ENCODE measurements at places on chromosomes 5 and 9.

GRCh38 chr9:122403381-122404000, 32.7 kb downstream of the PTGS1 start:
- no peak for DNase-seq

DNA sequence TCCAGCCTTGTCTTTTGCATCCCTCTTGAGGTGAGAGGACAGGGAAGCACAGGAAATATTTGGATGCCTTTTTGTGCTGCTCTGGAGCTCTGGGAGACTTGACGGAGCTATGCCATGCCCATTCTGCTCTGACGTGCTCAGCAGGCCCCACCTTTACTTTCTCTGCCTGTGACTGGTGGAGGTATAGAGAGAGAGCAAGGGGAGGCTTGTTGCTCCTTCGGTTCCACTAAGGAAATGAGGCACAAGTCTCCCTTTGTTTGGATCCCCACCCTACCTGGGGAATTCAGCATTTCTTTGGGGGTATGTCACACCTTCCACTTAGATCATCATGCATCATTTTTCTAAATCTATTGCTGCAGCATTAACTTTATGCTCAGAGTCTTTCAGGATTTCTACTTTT, 121.8 kb upstream of the CNTLN start:
- no peak for DNase-seq

DNA sequence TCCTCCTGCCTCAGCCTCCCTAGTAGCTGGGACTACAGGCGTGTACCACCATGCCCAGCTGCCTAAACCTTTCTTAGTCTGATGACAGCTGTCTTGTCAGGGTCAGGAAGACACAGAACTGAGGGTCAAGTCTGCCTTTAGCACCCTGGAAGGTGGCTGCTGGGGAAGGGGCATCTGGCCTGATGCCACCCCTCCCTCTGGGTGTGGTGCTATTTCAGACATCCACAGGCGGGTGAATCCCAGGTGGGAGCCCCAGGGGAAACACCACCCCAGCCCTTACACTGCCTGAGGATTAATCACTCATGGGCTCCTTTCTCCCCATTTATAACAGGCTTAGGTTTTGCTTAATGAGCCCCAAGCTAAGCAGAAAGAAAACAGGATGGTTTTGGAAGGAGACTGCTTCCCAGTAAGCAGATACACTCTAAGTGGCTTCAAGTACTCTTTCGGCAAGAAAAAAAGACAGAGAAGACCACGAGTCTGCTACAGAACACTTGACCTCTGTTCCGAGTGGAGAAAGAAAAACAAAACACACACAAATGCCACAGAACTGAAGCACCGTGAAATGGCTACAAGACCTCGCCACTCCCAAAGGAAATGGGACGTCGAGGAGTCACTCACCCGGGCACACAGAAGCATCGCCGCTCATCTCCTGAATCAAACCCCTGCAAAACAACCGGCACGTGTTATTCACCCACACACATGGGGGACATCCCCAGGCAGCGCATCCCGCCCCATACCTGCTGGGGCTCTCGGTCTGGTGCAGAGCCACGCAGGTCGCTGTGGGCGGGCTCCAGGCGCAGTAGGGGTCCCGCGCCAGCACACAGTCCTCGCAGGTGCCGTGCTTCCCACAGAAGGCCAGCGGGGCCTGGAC, 62.4 kb downstream of the SECISBP2 start:
- DNase-seq = no peak

GRCh38 chr5:38046103-38046502, 206.3 kb upstream of the GDNF start:
- DNase-seq = no peak

DNA sequence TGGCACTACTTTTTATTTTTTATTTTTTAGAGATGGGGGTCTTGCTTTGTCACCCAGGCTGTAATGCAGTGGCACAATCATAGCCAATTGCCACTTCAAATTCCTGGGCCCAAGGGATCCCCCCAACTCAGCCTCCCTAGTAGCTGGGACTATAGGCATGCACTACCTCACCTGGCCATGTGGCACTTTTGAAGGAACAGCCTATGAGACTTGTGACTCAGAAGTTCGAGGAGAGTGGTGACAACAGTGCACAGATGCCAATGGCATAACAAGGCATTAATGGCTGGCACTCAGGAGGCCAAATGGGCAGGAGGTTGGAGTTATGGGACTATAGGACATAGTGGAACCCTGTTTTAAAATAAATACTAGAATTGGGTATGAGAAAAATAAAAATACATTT, 33.7 kb downstream of the ANKRD31 start:
- DNase-seq = no peak

- DNase-seq = peak; percentile 2
These were observed 524.2 kb upstream of the DAB2 start for GRCh38 chr5:39948867-39949468.

GRCh38 chr5:112863549-112863948, 2.5 kb downstream of the SRP19 start:
- no peak for DNase-seq

DNA sequence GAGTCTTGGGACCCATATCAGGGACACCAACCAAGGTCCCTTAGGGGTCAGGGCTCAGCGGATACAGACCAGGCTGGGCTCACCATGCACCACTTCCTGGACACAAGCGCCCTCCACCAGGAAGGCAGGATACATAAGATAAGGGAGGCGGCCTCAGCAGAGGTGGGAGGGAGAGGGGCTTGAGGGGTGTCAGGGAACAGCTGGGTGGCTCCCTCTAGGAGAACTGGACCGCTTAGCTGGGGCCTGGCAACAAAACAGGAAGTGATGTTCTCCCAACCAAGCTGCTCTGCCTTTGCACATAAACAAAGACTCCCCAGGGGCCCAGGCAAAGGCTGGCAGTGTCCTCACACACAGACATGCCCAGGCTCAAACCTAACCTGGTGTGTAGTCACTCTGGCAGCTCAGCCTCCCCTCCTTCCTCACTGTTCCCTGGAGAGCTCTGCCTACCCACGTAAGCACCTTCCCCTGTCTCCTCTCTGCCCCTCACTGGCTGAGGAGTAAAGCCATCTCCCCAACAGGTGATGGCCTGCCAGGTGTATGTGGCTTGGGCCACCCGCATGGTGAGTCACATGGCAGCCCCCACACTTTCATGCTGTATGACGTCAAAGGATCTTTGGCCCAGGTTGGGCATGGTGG, 5.8 kb upstream of the BICD2 start:
- DNase-seq = no peak

DNA sequence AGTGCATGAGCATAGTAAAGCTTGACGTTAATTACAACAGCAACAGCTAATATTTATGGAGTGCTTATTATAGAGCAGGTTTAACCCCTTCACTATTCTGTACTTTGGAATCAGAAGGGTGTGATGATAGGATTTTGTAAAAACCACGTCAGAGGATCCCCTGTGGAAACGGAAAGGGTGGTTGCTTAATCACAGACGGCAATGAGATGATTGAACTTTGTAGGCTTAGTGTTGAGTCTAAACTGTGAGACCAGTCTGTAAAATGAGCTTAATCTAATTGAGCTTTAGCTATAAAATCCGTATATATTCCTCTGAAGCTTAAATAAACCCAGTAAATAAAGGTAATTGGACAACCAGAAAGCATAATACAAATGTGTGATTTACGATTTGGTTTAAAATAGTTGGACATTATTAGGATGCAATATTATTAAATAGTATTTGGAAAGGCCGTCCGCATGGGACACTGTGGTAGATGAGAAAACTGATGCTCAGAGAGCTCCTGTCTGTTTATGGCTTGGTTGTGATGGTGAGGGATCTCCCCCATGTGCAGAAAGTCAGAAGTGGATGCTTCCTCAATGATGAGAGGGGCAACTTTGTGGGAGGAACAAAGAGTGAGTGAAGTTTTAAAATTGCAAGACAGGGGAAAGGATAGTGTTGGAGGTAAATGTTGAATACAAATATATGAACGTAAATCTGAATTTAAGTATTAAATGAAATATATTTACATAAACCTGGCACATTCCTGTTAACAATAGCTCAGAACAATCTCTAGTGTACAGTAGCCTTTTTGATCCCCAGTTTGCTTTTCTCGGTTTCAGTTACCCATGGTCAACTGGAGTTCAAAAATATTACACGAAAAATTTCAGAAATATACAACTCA, 23.4 kb upstream of the SCGB3A2 start:
- no peak for DNase-seq

DNA sequence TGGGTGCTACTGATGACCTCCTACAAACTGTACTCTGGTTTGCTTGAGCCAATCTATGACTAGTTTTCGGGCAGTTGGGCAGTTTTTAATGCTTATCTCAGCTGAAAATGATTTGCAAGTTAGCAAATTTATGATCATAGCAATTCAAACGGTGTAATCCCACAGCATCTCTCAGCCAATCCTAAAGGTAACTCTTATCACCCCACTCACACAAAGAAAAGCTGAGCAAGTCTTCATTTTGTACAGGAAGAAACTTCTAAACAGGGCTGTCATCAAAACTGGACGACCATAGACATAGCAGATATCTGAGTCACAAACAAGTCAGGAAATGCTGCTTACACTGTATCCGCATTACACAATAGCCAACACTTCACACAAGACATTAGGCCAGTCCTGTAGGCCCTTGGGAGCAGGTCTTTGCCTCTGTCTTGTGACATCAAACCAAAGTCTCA, 2.6 kb upstream of the ENC1 start:
- DNase-seq = no peak

DNA sequence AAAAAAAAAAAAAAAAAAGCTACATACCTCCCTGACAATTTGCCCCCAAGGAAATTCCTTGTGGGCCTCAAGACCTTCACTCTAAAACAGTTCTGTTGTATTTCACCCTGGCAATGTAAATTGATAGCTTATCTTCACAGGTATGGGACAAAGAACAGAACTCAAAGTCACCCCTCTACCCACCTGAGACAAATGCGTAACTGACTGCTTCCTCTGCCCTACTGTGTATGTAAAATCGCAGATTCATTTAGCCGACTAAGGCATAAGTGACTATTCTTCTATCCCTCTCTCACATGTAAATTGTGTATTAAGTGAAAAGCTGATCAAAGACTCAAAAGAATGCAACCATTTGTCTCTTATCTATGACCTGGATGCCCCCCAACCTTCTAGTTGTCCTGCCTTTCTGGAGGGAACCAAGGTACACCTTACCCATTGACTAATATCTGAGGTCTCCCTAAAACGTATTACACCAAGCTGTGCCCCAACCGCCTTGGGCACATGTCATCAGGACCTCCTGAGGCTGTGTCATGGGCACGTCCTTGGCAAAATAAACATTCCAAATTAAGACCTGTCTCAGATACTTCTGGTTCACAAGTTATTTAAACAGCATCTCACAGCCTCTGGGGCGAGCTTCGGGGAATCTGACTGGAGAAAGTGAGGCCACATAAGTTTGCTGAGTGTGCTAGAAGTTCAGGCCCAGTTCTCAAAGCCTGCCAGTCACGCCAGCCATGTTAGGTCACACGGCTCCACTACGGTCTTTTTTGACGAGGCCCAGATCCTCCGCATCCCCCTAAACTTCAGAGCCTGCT, 954 bp downstream of the TBCA start:
- no peak for DNase-seq

- no peak for DNase-seq
These were observed 89.6 kb downstream of the EFNA5 start for GRCh38 chr5:107580889-107581820.

DNA sequence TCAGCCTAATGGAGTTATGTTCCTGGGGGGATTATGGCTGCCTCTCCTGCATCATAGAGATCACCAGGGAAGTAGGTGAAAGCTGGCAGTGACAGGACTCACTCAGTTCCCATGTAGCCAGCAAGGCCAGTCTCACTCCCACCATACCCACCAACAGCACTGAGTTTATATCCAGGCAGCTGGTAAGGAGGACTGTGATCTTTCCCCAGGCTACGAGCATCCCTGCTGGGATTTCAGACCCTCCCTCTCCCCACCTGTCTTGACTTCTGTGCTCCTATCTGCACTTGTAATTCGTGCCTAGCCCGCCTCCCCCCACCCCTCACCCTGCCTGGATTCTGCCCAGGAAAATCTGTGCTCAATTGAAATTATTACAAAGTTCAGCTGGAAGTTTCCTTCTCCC, 499.1 kb upstream of the NUDT12 start:
- no peak for DNase-seq

GRCh38 chr9:132880324-132880661, 1.6 kb downstream of the SPACA9 start:
- no peak for DNase-seq

GRCh38 chr9:99037769-99038483, 67.0 kb upstream of the TGFBR1 start:
- no peak for DNase-seq

GRCh38 chr5:62640446-62640845, 61.8 kb downstream of the LRRC70 start:
- no peak for DNase-seq

DNA sequence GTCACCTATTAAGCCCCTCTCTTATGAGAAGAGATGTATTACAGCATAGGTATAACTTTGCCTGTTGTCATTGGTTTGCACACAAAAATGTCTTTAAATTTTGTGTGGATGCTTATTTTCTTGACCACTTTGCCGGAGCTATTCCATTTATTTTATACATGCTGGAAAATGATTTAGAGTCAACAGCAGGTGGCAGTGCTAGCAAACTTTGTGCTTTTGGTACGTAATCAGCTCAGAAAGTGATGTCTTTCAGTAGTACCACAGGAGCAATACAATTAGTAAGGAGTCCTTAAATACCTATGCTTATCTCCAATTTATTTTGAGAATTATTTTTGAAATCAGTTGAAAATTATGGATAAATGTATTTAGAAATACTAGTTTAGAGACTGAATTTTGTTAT, 19.8 kb upstream of the NUDT12 start:
- DNase-seq = no peak

DNA sequence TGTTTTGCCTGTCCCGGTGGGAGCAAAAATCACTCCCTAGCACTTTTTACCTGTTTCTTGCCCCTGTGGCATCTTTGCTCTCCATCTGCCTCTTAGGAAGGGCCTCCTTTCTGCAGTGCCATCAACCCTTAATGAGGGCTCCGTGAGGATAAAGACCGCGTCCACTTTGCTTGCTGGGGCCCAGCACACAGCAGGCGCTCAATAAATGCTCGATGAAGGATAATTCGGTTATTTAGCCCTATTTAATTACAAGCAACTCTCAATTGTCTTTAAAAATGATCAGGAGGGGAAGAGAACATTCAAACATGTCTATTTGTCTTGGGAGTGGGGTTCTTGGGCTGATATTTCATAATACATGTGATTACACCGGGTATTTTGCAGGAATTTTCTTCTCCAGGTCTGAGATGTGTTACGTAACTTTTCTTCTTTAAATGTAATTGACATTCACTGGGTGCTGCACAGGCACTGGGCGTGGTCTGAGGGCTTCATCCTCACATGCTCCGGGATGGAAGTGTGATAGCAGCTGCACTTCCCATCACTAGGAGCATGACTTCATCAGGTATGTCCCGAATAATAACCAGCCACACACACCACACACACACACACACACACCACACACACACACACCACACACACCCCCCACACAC, 19.8 kb upstream of the NTNG2 start:
- no peak for DNase-seq

All from H1 (cell line).